ENCODE measurements at places on chromosomes 3 and 15.

GRCh38 chr3:43852066-43852465, 161.3 kb downstream of the ABHD5 start:
- DNase-seq, result no peak

DNA sequence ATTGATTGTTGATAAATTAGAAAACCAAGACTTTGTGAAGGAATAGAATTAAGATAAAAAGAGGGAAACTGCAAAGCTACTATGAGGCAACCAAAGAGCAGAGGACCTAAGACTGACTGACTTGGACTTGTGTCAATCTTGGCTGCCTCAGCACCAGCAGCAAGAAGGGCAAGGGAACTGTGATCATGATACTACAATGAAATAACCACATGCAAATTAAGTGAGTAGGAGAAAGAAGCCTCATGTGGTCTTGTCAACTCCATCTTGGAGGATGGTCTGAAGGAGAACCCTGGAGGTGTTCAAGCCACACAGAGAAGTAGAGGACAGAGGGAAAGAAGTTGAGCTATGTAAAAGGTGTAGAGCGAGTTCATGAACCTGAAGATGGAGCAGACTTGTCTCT, 47.3 kb upstream of the THRB start:
- no peak for DNase-seq

- DNase-seq, result no peak
Observed at GRCh38 chr3:17765819-17766472, 23.5 kb upstream of the TBC1D5 start.

- no peak for DNase-seq
Observed at GRCh38 chr3:155032918-155033317, 47.2 kb upstream of the MME start.

GRCh38 chr15:100786139-100786531, 93.5 kb upstream of the ALDH1A3 start:
- DNase-seq, result no peak

DNA sequence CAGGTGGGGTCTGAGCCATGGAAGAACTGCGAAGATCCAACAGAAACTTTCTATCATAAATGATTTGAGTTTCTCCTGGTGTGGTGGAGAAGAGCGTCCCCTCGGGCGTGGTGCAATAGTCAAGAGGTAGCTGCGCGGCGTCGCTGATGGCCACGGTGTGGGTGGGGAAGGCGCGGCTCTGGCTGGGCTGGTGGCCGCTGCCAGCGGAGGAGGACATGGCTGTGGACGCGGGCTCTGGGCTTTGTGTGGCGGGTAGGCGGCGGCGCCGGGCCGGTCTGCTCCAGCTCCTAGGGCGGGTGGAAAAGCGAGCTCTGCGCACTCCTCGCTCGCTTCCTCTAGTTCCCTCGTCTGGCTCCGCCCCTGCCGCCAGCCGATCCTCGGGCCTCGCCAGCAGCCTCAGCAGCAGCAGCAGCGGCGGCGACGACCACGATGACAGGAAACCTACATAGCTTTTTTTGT, 5.9 kb downstream of the STARD9 start:
- DNase-seq, result peak; percentile 45

DNA sequence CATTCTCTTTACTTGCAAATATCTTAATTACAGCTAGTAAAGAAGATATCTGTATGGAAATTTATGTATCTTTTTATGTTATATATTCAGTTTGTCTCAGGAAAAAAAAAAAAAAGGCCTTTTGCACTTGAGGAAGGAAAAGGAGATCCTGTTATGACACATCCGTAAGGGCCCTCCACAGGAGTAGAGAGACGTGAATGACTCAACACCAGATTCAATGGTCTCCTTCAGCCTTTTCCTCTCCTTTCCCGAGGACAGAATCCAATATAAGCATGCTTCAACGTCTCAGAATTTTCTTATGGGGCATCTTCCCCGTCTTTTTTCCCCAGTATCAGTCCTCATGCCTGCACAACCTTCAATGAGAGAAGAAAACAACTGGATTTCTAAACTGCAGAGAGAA, 340.3 kb downstream of the NTRK3 start:
- no peak for DNase-seq

GRCh38 chr15:49182128-49182527, 12.1 kb downstream of the GALK2 start:
- no peak for DNase-seq

- DNase-seq, result no peak
Observed at GRCh38 chr15:41022487-41023090, 69.3 kb downstream of the CHAC1 start.

DNA sequence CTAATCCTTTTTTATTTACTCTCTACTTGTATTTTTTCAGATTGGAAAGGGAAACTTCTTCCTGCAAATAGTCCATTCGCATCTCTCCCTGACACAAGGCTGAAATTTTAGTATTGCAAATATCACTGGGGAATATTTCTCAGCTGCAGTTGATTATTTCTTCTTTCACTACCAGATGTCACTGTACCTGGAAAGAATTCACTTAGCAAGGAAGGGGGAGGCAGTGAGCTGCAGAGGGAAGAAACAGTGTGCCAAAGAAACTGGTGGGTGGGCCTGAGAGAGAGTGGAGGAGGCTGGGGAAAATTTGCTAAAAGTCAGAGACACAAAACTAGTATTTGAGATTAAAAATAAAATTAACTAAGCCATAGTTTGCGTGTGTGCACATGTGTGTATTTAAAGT, 142.3 kb upstream of the STT3B start:
- no peak for DNase-seq

DNA sequence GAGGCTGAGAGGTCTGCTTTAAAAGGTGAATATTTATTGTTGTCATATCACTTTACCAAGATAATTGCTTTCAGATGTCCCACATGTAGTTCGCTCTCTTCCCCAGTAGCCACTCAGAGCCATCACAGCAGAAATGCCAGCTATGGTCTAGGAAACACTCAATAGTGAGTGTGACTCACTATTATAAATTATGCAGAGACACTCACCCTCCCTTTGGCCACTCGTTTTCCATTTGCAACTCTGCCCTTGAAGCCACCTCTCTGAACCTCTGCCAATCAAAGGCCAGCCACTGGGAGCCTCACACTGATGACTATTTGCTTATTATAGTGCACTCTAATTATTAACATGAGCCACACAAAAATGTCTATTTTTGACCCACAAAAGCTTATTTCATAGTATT, 328.1 kb upstream of the ATP10A start:
- no peak for DNase-seq

DNA sequence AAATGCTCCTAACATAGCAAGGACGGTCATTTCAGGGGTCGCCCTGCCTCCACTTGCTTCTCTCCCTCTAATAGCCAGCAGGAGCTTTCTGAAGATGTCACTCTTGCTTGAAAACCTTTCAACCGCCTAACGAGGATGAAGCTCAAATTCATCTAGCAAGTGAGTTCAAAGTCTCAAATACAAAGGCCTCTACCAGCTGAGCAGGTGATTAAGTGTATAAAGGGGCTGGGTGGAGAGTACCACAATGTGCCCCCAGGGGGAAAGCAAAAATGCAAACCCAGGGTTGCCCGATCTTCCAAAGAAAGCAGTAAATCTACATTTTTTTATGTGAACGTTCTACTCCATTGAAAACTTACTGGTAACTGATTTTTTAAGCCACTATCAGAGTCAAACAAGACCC, 50.4 kb upstream of the GRIP2 start:
- DNase-seq, result no peak

DNA sequence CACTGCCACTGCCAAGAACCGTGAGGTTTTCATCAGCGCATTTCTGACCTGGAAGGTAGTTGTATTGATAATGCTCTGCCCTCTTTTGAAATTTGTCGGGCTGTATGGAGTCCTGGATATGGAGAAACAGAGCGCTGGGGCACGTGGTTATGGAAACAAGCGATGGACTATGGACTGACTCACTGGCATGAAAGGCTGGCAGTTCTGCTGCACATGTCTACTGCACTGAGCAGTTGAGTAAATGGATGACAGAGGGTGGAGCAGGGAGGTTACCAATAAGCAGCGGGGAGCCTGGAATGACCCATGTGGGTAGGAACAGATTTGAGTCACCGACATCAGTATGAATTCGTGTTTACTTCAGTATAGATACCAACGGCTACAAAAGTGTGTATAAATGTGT, 429.5 kb downstream of the OCA2 start:
- DNase-seq, result no peak

DNA sequence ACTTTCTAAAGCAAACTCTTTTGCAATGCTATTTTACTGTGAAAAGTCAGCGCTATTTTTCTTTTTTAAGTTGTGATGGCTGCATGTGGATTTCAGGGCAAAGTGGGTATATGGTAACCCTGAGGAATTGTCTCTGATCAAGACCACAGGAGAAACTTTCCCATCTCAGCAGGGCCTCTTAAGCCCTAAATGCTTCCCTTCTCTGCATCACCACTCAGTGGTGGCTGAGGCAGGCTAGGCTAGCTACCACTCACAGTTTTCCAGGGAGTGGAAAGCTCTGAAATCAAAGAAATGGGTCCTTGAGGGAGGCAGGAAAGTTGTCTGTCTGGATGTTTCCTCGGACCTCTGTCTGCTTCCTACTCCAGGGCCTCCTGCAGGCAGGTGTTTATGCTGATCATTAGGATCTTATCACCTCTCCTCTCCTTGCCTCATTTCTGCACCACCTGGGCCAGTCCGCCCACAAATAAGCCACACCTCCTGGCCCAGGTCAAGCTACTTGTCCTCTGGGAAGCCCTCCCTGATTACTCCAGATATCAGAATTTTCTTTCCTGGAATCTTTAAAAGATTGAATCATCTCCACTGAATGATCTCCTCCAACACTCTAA, 37.0 kb downstream of the CEMIP start:
- no peak for DNase-seq

GRCh38 chr15:30978328-30978727, 13.1 kb downstream of the MTMR10 start:
- no peak for DNase-seq

DNA sequence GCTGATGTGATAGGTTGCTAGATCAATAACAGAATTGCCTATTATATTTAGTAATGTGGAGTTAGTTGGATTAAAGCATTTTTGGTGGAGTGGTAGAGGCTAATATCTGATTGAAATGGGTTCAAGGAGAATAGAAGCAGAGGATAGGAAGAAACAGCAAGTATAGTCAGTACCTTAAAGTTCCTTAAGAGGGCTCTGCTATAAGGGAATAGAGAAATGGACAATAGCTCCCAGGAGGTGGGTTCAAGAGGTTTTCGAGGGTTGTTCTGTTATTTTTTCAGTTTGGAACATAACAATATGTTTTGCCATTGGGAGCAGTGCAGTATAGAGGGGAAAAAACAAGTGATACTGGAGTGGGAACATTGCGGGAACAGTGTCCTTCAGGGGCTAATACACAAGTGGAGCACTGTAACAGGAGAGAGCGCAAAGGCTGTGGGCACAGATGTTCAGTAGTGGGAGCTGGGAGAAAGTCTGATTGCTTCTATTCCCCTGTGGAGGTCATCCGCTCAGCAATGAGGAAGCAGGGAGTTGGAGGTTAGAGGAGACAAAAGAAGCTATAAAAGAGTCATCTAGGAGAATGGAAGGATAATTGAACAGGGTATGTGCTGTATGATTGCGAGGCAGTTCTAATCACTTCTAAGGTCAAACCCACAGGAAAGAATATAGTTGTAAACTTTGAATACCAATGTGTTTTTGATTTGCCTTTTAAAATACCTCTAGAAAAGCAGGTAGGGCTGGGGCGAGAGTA, 3.3 kb downstream of the MRPS11 start:
- DNase-seq, result no peak

- no peak for DNase-seq
Observed at GRCh38 chr3:143011705-143012104, 10.3 kb downstream of the U2SURP start.

DNA sequence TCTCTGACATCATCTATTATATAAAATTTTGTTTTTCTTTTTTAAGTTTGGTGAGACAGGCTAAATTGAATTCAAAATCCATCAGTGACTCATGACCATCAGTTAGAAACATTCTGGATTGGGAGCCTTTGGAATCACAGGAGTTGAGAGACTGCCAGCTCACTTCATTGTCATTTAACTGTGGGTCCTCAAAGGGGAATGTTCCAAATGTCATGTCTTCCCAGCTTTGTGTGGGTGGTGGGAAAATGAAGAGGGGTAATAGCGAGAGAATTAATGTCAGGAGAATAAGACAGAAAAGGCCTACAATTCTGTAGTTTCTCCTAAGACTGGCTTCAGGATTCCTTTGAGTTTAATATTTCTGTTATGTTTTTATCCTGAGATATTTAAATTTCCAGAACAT, 1051.9 kb downstream of the FHIT start:
- no peak for DNase-seq

- peak; percentile 9 for DNase-seq
Observed at GRCh38 chr15:40282147-40282868, 556 bp downstream of the ANKRD63 start.

DNA sequence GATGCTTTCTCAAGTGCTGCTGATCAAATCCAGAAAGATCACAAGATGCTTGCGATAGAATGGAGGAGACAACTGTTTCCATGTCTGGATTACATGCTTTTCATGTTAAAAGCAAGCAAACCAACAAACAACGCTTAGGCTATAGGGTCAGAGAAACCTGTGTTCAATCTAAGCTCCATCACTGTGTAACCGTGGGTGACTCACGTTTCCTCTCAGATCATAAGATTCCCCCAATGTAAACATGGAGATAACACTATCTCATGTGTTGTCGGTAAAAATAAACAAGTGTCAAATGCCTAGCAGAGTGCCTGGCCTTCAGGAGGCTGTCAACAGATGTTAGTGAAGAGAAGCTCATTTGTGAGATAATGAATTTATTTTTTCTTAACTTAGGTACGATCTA, 907.8 kb downstream of the NTRK3 start:
- DNase-seq, result no peak

- DNase-seq, result no peak
Observed at GRCh38 chr3:139557041-139557440, 17.5 kb upstream of the RBP1 start.

GRCh38 chr3:109559389-109559788, 222.0 kb upstream of the DPPA4 start:
- DNase-seq, result no peak

DNA sequence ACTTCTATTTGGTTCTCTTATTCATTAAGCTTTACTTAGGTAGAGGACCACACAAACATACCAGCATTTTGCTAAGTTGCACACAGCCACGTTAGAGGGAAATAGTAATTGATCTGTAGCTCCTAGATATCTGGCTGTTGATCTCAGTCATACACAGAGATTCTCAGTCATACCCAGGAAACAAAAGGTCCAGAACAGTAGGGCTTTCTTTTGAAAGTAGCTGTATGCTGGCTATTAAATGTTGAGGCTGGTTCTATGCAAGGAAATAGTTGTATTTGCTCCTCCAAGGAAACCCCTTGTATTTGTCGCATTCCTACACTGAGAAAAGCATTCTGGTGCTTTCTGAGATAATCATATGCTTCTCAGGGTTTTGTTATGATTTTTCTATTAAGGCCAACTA, 523.8 kb downstream of the SOX2 start:
- DNase-seq, result no peak

GRCh38 chr3:181998828-181999227, 287.1 kb downstream of the SOX2 start:
- no peak for DNase-seq

- DNase-seq, result no peak
Observed at GRCh38 chr15:94252906-94253491, 21.6 kb downstream of the MCTP2 start.
